ENCODE measurements at places on chromosomes 12 and 14. TPM values are rescaled to one million over a fixed set of nuclear protein-coding genes. Genes with fewer than 3 reads are reported as not detected.

The EPYC gene
- not detected for total RNA-seq

The DHRS7 gene
- total RNA-seq = 62.7 TPM

The FBRSL1 gene
- total RNA-seq = 14.7 TPM

The OSGEP gene
- total RNA-seq = 65.6 TPM

The SYNDIG1L gene
- under 0.01 TPM for total RNA-seq

Data from sigmoid colon (tissue), 7 donors.